ENCODE measurements at places on chromosomes 3 and 15. TPM values are rescaled to one million over a fixed set of nuclear protein-coding genes. Genes with fewer than 3 reads are reported as not detected.

DNA sequence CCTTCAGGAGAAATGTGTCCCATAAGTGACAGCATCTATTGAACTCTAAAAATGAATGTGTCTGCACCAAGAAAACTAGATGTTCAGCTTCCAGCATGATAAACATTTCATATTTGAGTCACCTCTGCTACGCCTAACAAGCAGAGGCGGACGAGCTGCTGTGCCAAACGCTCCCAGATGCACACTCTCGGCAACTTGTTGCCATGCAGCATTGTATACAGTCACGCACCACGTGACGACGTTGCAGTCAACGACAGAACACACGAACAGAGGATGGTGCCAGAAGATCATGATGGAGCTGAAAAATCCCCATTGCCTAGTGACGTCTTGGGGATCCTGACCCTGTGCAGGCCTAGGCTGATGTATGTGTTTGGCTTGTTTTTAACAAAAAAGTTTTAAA is 137.5 kb downstream of the XXYLT1 start:
- H3K36me3 ChIP-seq, result no peaks in the 10 kb centered on the region
- no peak overlapping the region for H3K4me3 ChIP-seq
- no peaks in the 10 kb centered on the region for H3K4me1 ChIP-seq
- DNase-seq, result no peak
- H3K27me3 ChIP-seq, result no peaks in the 10 kb centered on the region

- no peak for DNase-seq
- H3K4me3 ChIP-seq, result no peak overlapping the region
- H3K36me3 ChIP-seq, result no peaks in the 10 kb centered on the region
- no peaks in the 10 kb centered on the region for H3K4me1 ChIP-seq
Observed at GRCh38 chr15:83604549-83604948, 49.4 kb upstream of the ADAMTSL3 start.

DNA sequence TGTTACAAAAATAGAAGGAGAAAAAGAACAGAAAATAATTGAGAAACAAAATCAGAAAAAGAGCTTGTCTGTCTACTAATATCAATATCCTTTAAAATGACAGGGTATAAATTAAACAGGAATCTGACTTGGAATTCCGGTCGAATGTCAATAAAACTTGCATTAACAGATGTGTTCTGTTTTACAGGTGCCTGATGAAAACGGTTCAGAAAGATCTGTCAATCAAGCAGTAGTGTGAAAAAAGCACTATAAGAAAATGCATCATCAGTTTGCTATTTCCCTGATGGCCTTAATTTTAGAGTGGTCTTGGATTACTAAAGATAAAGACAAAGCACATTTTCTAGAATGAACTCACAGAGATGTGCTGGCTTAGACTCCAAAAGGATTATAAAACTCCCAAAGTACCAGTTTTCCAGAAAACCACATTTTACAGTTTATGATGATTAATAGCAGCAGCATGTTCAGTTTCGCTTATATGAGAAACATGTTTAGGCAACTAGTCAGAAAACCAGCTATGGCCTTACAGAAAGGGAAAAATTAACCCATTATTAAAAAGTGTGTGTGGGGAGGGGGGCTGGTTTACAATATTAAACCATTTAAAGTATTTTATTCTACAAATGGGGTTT is 8.2 kb upstream of the C3orf38 start:
- no peak for DNase-seq
- H3K4me1 ChIP-seq, result no peaks in the 10 kb centered on the region
- H3K27ac ChIP-seq, result no peak overlapping the region
- no peak overlapping the region for H3K4me3 ChIP-seq

GRCh38 chr3:140568131-140568530 is 109.7 kb upstream of the TRIM42 start:
- no peaks in the 10 kb centered on the region for H3K27me3 ChIP-seq
- H3K4me3 ChIP-seq, result no peak overlapping the region
- no peak overlapping the region for H3K27ac ChIP-seq
- DNase-seq, result no peak

DNA sequence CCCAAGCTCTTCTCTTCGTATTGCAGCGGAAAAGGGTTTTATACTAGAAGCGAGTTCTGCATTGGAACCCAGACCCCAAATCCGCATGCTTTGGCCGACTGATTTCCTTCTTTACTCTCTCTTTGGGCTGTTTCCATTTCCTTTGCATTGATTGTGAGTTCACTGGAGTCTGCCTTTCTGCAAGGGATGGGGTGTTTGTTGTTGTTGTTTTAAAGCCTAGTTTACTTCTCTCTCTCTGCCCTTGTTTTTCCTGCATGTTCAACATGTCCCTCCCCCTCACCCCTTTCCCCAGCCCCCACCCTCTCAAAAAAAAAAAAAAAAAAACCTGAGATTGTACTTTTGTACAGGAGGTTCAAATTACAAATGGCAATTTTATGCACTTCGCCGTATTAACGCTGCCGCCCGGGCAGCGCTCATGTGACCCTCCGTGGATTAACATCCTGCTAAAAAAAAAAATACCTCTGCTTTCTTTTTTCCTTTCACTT is 2.2 kb downstream of the NR2F2 start:
- DNase-seq, result no peak
- H3K27me3 ChIP-seq, result no peaks in the 10 kb centered on the region
- H3K36me3 ChIP-seq, result peaks cover 33% of the 10 kb centered on the region
- peaks cover 23% of the 10 kb centered on the region for H3K4me1 ChIP-seq
- H3K4me3 ChIP-seq, result peak overlapping the region; percentile 90
- peak overlapping the region; percentile 91 for H3K27ac ChIP-seq

GRCh38 chr3:110881069-110881468 is 190.5 kb upstream of the NECTIN3 start:
- no peak overlapping the region for H3K27ac ChIP-seq
- no peaks in the 10 kb centered on the region for H3K36me3 ChIP-seq
- H3K27me3 ChIP-seq, result no peaks in the 10 kb centered on the region

- no peak overlapping the region for H3K27ac ChIP-seq
- DNase-seq, result no peak
- H3K36me3 ChIP-seq, result no peaks in the 10 kb centered on the region
- no peaks in the 10 kb centered on the region for H3K4me1 ChIP-seq
- H3K27me3 ChIP-seq, result peaks cover 5% of the 10 kb centered on the region
Observed at GRCh38 chr3:68931406-68932149, 769 bp downstream of the TAFA4 start.

- no peak overlapping the region for H3K4me3 ChIP-seq
- no peak for DNase-seq
- H3K36me3 ChIP-seq, result no peaks in the 10 kb centered on the region
- no peak overlapping the region for H3K27ac ChIP-seq
Observed at GRCh38 chr3:42988097-42988496, 9.0 kb downstream of the GASK1A start.

DNA sequence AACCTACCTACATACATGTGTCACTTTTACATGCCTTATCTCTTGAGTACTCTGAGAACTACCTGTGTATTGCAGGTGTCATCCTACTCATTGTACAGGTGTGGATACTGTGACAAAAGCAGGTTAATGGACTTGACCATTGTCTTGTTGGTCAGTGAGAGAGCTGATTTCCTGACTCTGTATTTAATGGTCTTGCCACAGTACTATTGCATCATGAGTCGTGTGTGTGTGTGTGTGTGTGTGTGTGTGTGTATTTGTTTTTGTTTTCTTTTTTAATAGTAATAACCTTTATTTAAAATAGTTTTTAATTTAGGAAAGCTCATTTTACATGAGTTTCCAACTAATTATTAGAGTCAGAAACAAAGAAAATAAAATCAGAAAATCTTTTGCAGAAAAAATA is 7.7 kb downstream of the SELENOT start:
- no peaks in the 10 kb centered on the region for H3K36me3 ChIP-seq
- no peak overlapping the region for H3K4me3 ChIP-seq
- peaks cover 19% of the 10 kb centered on the region for H3K4me1 ChIP-seq

DNA sequence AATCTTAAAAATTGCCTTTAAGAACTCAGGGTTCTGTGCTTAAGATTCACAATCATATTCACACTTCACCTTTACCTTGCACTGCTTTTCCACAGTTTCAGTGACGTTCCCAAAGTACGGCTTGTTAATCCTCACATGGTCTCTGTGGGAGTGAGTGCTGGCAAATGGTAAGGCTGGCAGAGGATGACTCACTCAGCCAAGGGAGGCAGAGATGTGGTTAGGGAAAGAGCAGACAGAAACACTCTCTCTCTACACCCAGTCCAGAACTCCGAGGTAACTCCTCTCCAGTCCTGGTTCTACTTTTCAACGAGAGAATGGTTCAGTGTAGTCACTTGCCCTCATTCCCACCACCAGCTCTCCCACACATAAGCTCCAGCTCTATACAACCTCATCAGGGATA is 33.1 kb downstream of the RASGRP1 start:
- H3K36me3 ChIP-seq, result no peaks in the 10 kb centered on the region
- no peak overlapping the region for H3K4me3 ChIP-seq
- H3K27ac ChIP-seq, result no peak overlapping the region
- H3K4me1 ChIP-seq, result peaks cover 11% of the 10 kb centered on the region
- DNase-seq, result no peak

PP2D1 gene
- not detected for total RNA-seq

DNA sequence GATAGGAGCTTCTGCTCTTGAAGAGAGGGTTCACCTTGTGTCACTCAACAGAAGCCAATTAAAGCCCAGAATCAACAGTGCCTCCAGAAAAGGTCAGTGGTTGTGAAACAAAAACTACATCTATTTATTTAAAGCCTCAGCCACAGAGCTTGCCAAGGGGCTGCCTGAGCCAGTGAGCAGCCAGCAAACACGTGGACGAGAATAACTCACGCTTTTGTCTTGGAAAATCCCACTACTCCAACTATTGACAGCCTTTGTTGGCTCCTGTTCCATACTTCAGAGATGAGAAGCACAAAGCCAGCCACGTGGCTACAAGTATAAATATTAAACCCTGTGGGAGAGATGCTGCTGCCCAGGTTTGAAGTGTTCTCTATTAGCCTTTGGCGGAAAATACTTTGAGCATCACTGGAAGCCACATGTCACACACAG is 10.3 kb downstream of the GPR156 start:
- no peaks in the 10 kb centered on the region for H3K36me3 ChIP-seq
- DNase-seq, result peak; percentile 70
- no peak overlapping the region for H3K27ac ChIP-seq

GRCh38 chr3:59180006-59180405 is 130.2 kb upstream of the CFAP20DC start:
- H3K4me3 ChIP-seq, result no peak overlapping the region
- no peaks in the 10 kb centered on the region for H3K4me1 ChIP-seq
- H3K27me3 ChIP-seq, result no peaks in the 10 kb centered on the region

C3orf20 gene
- total RNA-seq, result not detected

HIGD2B gene
- total RNA-seq, result 0.33 TPM

GRCh38 chr15:84603630-84604379 is 3.0 kb downstream of the ZSCAN2 start:
- no peak for DNase-seq
- H3K27me3 ChIP-seq, result no peaks in the 10 kb centered on the region
- H3K36me3 ChIP-seq, result no peaks in the 10 kb centered on the region
- no peak overlapping the region for H3K27ac ChIP-seq

GRCh38 chr15:38695249-38696108 is 130.9 kb upstream of the RASGRP1 start:
- no peak overlapping the region for H3K4me3 ChIP-seq
- H3K27ac ChIP-seq, result no peak overlapping the region
- H3K36me3 ChIP-seq, result no peaks in the 10 kb centered on the region
- DNase-seq, result no peak
- H3K4me1 ChIP-seq, result no peaks in the 10 kb centered on the region

ENTPD3 gene
- total RNA-seq, result 4.2 TPM

DNA sequence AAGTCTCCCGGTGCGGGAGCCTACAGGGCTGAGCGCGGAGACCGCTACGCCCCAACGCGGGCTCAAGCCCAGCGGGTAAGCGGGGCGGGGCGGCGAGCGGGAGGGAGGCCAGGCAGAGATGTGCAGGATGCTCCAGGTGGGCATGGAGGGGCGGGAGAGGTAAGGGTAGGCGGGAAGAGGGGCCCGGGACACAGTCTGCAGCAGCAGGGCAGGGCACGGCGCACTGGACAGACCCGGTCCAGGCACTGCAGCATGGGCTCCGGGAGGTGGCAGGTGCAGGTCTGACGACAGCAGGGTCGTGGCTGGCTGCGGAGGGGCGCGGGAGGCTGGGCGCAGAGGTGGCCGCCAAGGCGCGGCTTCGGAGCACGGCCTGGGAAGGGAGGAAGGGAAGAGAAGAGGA is 102.8 kb downstream of the GABRB3 start:
- DNase-seq, result peak; percentile 35
- H3K4me3 ChIP-seq, result no peak overlapping the region
- H3K27ac ChIP-seq, result no peak overlapping the region
- no peaks in the 10 kb centered on the region for H3K27me3 ChIP-seq

GRCh38 chr15:52805351-52806283 is 15.5 kb upstream of the ONECUT1 start:
- no peaks in the 10 kb centered on the region for H3K36me3 ChIP-seq
- peaks cover 25% of the 10 kb centered on the region for H3K4me1 ChIP-seq
- no peak overlapping the region for H3K27ac ChIP-seq
- no peak overlapping the region for H3K4me3 ChIP-seq
- DNase-seq, result no peak

DNA sequence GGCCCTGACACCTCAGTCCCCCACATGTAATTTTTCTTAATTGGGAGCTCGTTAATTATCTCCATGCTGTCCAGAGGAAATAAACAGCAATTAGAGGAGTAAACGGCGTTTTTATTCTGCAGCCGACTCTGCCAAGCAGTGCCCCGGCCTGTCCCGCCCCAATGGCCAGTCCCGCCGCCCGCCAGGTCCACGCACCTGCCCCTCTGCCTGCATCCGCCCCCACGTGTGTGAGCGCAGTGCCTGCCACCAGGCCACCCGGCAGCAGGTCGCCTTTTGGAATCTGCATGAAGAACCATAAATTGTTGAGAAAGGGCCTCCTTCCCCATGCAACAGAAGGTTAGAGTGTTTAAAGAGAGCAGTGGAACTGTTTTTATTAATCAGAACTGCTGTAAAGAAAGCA is 87.5 kb upstream of the LINGO1 start:
- H3K36me3 ChIP-seq, result no peaks in the 10 kb centered on the region
- no peaks in the 10 kb centered on the region for H3K4me1 ChIP-seq
- no peak overlapping the region for H3K4me3 ChIP-seq

CDC25A gene
- total RNA-seq, result 4.0 TPM

DNA sequence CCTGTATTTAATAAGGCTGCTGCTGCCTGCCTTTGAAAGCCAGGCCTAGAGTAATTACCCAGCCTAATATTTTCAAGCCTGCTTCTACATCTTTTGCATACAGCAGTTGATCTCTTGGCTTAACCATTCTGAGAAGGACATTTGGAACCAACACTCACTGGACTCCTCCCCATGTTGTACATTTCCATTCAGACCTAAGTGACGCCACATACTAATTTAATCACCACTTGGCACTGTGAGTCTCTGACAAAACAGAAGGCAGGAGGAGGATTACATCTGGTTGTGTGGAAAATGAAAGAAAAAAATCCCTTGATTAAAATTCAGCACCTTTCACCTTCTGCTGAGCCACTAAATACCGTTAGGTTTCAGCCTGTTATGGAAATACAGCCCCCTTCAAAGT is 102.2 kb upstream of the ARRDC4 start:
- DNase-seq, result no peak
- H3K36me3 ChIP-seq, result no peaks in the 10 kb centered on the region
- no peak overlapping the region for H3K4me3 ChIP-seq
- H3K27me3 ChIP-seq, result no peaks in the 10 kb centered on the region

DNA sequence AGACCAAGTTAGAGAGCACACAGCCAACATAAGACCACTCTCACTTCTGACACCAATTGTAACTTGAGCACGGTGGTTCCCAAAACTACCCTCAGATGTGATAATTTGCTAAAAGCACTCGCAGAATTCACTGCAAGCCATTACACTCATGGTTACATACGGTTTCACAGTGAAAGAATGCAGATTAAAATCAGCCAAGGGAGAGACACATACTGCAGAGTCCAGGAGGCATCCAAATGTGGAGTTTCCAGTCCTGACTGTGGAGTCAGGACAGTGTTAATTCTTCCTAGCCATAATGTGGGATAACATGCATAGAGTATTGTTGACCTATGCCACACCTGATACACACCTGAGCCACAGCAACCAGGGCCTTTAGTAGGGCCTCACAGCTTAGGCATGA is 956.4 kb downstream of the NTRK3 start:
- DNase-seq, result no peak
- no peak overlapping the region for H3K27ac ChIP-seq
- no peaks in the 10 kb centered on the region for H3K27me3 ChIP-seq
- H3K4me1 ChIP-seq, result no peaks in the 10 kb centered on the region

Data from thyroid gland (tissue), 4 donors.